Tibial artery (tissue), 4 donors: ENCODE measurements at places on chromosomes 6 and 20.
A peak's percentile ranks its signal among the peaks of the same experiment; 100 is the strongest.

GRCh38 chr20:2305946-2306345, 10.1 kb downstream of the TGM3 start:
- no peak for DNase-seq

GRCh38 chr20:53829255-53829723, 235.7 kb upstream of the ZNF217 start:
- peak; percentile 42 for DNase-seq

DNA sequence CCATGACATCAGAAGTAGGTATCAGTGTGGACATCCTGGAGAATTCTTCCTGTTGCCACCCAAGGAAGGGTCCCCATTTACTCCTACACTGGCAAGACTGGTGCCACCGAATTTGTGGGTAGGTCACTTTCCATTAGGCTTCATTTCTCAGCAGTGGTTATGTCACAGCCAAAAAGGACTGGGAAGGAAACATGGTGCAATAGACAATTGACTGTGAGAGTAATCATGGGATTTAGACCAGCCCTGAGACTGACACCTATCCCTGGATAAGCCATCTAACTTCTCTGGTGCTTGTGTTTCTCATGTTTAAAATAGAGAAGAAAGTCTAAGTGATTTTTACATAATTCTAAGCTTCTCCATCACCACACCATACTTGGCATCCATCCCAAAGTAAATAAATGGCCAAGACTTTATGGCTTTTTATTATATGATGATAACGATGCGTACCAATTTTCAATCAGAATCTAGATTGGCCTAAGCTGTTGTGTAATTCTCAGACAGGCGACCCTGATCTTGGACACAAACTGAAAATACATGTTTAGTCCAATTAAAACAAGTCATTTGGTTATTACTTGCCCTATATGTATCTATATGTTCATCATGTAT, 10.2 kb downstream of the SMPDL3A start:
- no peak for DNase-seq

GRCh38 chr6:129124347-129124746, 241.4 kb downstream of the LAMA2 start:
- DNase-seq, result no peak

DNA sequence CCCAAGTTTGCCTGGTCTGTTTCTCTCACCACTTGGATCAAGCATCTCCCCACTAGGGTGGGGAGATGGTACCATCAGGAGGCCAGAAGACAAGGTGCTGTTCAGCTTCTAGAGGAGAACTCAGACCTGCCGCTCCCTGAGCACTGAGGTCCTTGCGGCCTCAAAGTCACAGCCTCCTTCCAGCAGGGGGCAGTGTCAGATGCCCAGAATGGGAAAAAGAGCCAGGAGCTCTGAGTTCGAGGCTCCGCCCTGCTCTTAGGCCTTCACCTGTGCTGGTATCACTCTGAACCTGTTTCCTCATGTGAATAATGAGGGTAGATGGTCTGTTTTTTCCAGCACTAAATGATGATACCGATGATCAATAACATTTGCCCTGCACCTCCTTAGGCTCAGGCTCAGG, 68.7 kb downstream of the TOX2 start:
- no peak for DNase-seq

GRCh38 chr6:10451828-10452509, 37.1 kb upstream of the TFAP2A start:
- DNase-seq, result no peak

GRCh38 chr20:19828232-19828631, 70.2 kb downstream of the RIN2 start:
- DNase-seq, result no peak

DNA sequence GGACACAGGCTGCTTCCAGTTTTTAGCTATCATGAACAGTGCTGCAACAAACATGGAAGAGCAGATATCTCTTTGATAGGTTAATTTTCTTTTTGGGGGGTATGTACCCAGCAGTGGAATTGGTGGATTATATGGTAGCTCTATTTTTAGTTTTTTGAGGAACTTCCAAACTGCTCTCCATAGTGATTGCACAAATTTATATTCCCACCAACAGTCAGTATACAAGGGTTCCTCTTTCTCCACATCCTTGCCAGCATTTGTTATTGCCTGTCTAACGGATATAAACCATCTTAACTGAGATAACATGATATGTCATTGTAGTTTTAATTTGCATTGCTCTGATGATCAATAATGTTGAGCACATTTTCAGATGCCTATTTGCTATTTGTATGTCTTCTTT, 237.6 kb downstream of the MMUT start:
- no peak for DNase-seq

DNA sequence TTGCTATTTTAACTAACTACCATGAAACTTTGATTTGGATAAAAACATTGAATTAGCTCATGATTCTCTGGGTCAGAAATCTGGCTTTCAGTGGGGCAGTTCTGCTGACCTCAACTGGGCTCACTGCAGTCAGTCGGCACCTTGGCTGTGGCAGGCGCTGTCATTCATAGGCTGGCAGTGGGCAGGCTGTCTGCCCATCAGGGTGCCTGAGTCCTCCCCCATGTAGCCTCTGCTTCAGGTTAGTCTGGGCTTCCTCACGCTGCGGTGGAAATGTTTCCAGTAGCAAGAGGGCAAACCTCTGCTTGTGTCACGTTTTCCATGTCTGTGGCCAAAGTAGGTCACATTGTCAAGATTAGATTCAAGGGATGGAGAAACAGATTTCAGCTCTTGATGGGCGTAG, 251.0 kb upstream of the TCF21 start:
- peak; percentile 32 for DNase-seq

- no peak for DNase-seq
These were observed 9.3 kb upstream of the ATG5 start for GRCh38 chr6:106334646-106335448.

- no peak for DNase-seq
These were observed 56.7 kb downstream of the APCDD1L start for GRCh38 chr20:58458342-58459057.
